Lung (tissue), 17 donors: ENCODE measurements at places on chromosomes 2 and 18. TPM values are rescaled to one million over a fixed set of nuclear protein-coding genes. Genes with fewer than 3 reads are reported as not detected.

GRCh38 chr2:160859096-160859495 is 301.1 kb upstream of the TANK start:
- H3K27ac ChIP-seq, result no peak overlapping the region
- H3K27me3 ChIP-seq, result no peaks in the 10 kb centered on the region
- DNase-seq, result peak; percentile 23

GRCh38 chr2:102269200-102269524 is 42.2 kb upstream of the IL1RL1 start:
- DNase-seq, result no peak
- H3K27ac ChIP-seq, result no peak overlapping the region
- H3K27me3 ChIP-seq, result no peaks in the 10 kb centered on the region
- H3K4me1 ChIP-seq, result peaks cover 7% of the 10 kb centered on the region

- no peak overlapping the region for H3K4me3 ChIP-seq
- H3K27ac ChIP-seq, result no peak overlapping the region
- H3K4me1 ChIP-seq, result peaks cover 6% of the 10 kb centered on the region
Observed at GRCh38 chr18:59517446-59518165, 158.5 kb upstream of the LMAN1 start.

GRCh38 chr2:189444322-189444721 is 3.0 kb downstream of the WDR75 start:
- no peak for DNase-seq
- no peaks in the 10 kb centered on the region for H3K27me3 ChIP-seq
- H3K4me1 ChIP-seq, result peaks cover 6% of the 10 kb centered on the region
- H3K27ac ChIP-seq, result no peak overlapping the region
- H3K36me3 ChIP-seq, result no peaks in the 10 kb centered on the region
- H3K4me3 ChIP-seq, result no peak overlapping the region

DNA sequence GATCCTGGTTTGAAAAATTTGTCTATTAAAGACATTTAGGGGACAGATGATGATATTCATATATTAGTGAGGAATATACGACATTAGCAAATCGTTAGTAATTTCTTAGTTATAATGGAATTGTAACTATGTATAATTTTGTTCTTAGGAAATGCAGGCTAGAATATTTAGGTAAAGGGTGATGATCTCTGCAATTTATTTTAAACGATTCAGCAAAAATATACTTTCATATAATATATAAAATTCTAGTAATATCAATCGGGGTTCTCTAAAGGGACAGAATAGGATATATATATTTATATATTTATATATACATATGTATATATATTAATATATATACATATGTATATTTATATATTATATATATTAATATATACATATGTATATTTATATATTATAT is 142.5 kb upstream of the DNAJC10 start:
- no peak overlapping the region for H3K4me3 ChIP-seq
- no peaks in the 10 kb centered on the region for H3K27me3 ChIP-seq
- H3K36me3 ChIP-seq, result no peaks in the 10 kb centered on the region
- no peak for DNase-seq

DNA sequence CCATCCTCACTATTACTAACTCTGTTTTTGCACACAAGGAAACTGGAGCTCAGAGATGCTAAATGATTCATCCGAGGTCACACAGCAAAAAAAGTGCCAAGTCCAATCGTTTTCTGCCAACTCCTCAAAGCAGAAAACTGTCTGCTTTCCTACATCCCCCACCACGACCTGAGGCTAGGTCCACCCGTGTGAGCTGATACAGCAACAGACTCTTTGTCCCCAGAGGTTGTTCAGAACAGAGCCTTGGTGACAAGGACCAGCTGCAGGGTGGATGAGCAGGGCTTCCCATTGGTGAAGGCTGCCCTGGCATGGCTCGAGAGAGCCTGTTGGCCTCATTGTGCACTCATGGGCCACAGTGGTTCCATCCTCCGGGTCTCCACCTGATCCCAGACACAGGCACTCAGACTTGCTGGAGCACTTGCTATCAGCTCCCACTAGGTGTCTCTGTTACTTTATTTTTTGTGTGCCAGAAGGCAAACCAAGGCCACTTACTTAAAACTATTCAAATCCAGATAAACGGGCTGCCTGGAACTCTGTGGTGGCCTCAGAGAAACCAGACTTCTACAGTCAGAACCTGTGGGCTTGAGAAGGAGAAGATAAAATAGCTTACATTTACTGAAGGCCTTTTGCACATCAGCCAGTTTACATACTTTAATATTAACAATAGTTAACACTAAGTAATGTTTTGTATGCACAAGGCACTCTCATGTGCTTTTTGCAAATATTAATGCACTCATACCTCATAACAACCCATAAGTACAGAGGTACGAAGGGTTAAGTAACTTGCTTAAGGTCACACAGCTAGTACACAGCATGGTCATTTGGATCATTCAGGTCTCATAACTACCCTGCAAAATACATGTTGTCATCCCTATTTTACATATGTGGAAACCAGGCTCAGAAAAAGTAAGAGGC is 62.9 kb upstream of the CTIF start:
- no peak overlapping the region for H3K27ac ChIP-seq
- no peaks in the 10 kb centered on the region for H3K27me3 ChIP-seq
- no peak overlapping the region for H3K4me3 ChIP-seq
- peaks cover 2% of the 10 kb centered on the region for H3K4me1 ChIP-seq
- DNase-seq, result peak; percentile 86

DNA sequence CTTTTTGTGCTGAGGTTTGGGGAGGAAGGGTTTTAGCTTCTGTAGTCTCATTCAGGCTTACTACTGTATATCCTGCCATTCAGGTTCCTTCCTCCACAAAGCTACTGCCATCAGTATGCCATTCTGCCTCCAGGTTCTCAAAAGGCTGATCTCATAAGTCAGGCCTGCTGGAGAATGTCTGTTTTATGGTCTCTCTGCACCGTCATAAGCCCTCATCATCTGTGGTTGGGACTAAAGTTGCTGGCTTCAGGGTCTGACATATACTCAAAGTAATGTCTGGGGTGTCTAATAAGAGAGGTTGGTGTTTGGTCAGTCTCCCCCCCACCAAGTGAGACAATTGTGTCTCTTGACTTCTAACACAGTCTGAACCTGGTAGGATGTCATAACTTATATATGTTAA is 36.2 kb upstream of the CCBE1 start:
- no peaks in the 10 kb centered on the region for H3K4me1 ChIP-seq
- H3K36me3 ChIP-seq, result no peaks in the 10 kb centered on the region
- no peak overlapping the region for H3K27ac ChIP-seq
- DNase-seq, result no peak
- no peak overlapping the region for H3K4me3 ChIP-seq

GRCh38 chr2:182949572-182950189 is 83.2 kb upstream of the FRZB start:
- no peak for DNase-seq
- H3K27ac ChIP-seq, result peak overlapping the region; percentile 88
- no peaks in the 10 kb centered on the region for H3K27me3 ChIP-seq

GRCh38 chr2:218285604-218286003 is 6.7 kb downstream of the TMBIM1 start:
- no peaks in the 10 kb centered on the region for H3K27me3 ChIP-seq
- no peak for DNase-seq
- no peak overlapping the region for H3K4me3 ChIP-seq
- H3K4me1 ChIP-seq, result peaks cover 11% of the 10 kb centered on the region
- H3K27ac ChIP-seq, result peak overlapping the region; percentile 96

TEKT4 gene
- polyA plus RNA-seq, result 0.96 TPM

ZNF385B gene
- polyA plus RNA-seq, result 13.5 TPM

PREPL gene
- 16.1 TPM for polyA plus RNA-seq
